ENCODE measurements at places on chromosomes 4 and X.

- DNase-seq, result no peak
Observed at GRCh38 chrX:130623518-130623917, 221.7 kb downstream of the RBMX2 start.

GRCh38 chrX:1502241-1502640 lies 34.7 kb downstream of the P2RY8 start:
- no peak for DNase-seq

DNA sequence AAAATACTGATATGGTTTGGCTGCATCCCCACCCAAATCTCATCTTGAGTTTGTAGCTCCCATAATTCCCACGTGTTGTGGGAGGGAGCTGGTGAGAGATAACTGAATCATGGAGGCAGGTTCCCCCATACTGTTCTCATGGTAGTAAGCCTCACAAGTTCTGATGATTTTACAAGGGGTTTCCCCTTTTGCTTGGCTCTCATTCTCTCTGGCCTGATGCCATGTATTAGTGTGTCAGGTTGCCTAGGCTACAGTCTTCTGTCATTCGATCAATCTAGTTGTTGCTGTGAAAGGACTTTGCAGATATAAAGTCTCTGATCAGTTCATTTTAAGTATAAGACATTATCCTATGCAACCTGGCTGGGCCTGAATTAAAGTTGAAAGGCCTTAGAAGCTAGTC lies 209.3 kb upstream of the MAOA start:
- DNase-seq, result no peak

DNA sequence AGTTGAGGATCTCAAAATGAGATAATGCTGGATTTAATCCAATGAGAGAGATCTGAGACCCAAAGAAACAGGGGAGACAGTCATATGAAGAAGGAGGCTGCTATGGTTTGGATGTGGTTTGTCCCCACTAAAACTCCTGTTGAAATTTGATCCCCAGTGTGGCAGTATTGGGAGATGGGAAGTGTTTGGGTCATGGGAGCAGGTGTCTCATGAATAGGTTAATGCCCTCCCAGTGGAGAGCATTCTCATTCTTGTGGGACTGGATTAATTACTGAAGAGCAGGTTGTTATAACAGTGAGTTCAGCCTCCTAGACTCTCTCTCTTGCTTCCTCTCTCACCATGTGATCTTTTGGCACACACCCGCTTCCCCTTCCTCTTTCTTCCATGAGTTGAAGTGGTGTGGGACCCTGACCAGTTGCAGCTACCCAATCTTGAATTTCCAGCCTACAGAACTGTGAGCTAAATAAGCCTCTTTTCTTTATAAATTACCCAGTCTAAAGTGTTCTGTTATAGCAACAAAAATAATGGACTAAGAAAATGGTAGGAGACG lies 70.3 kb downstream of the PPEF2 start:
- DNase-seq, result no peak

GRCh38 chr4:28558895-28559294 lies 1698.3 kb downstream of the STIM2 start:
- no peak for DNase-seq

DNA sequence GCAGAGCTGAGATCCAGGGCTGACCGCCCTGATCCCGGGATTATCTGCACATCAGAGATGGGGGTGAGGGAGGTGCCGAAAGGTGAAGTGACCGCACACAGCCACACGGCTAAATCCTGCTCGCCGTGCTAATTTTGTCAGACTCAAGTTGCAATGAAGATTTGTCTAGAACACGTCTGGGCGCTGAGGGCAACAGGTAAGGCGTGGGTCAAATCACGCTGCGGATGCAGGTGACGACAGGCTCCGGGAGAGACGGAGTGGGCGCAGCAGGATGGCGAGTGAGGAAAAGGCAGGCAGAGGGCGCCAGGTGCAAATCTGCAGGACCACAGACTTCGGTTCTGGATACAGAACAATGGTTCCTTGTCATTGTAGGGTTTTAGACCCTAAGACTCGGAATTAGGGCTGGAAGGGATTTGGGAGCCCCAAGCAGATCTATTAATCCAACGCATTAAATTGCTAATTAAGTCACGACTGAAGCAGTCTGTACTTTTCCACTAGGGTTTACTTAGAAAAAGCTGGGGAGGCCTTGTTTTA lies 1.9 kb upstream of the TBC1D14 start:
- DNase-seq, result no peak

GRCh38 chr4:15702941-15703403 lies at the start of gene BST1:
BST1 (plus strand) TSS chr4:15703065; CDS start chr4:15703145, 80 bp downstream.
- DNase-seq, result no peak

DNA sequence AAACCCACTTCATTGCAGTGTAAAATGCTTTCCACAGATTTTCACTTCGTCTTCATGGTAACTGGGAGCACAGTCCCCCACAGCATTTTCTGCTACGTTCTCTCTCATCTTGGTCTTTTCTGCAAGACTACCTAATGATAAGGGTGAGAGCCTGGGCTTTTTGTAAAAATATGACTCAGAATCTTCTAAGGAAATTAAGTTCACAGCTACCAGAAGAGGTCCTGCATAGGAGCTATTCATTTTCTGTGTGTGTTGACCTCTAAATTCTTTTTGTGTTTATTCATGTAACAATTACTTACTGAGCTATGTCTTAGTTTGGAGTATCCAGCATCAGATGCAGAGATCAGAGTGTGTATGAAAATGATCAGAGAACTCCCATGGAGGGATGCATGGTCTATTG lies 192.2 kb downstream of the CPEB2 start:
- DNase-seq, result no peak

- DNase-seq, result no peak
Observed at GRCh38 chr4:70908993-70909556, 6.9 kb downstream of the MOB1B start.

GRCh38 chr4:19241895-19242294 lies 1009.8 kb upstream of the SLIT2 start:
- DNase-seq, result no peak

GRCh38 chr4:53676402-53676871 lies 85.2 kb upstream of the LNX1 start:
- no peak for DNase-seq

GRCh38 chr4:1675802-1676137 lies 8.3 kb downstream of the FAM53A start:
- DNase-seq, result no peak

DNA sequence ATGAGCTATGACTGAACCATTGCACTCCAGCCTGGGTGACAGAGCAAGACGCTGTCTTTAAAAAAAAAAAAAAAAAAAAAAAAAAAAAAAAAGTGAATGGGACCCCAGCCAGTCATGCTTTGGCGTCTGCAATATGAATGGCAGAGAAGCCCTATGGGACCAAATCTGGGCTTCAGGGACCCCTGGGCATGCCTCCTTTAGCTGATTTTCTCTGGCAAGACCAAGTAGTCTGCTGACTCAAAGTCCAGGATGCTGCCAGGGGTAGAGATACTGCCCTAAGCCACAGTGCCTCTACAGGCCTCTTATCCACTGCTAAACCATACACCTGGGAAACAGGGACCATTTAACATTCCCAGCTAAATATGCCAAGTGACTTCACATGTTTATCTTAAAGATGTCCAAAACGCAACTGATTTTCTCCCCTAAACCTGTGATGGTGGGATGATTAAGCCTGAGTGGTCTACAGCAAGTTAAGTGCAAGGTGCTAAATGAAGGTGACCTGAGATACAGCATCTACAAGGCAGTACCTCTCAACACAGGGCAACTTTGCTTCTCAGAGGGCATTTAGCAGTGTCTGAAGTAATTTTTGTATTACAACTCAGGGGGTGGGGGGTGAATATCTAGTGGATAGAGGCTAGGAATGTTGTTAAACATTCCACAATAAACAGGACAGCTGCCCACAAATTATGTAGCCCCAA lies 5.8 kb downstream of the RPS4X start:
- DNase-seq, result no peak

GRCh38 chr4:98544141-98544817 lies 114.1 kb downstream of the TSPAN5 start:
- DNase-seq, result no peak

GRCh38 chrX:139720979-139721378 lies 13.0 kb upstream of the MCF2 start:
- no peak for DNase-seq

- DNase-seq, result no peak
Observed at GRCh38 chr4:28360681-28361080, 1500.0 kb downstream of the STIM2 start.

GRCh38 chrX:3545901-3546300 lies 167.5 kb downstream of the PRKX start:
- DNase-seq, result no peak

- no peak for DNase-seq
Observed at GRCh38 chr4:68132342-68132741, 2.7 kb upstream of the TMPRSS11F start.

DNA sequence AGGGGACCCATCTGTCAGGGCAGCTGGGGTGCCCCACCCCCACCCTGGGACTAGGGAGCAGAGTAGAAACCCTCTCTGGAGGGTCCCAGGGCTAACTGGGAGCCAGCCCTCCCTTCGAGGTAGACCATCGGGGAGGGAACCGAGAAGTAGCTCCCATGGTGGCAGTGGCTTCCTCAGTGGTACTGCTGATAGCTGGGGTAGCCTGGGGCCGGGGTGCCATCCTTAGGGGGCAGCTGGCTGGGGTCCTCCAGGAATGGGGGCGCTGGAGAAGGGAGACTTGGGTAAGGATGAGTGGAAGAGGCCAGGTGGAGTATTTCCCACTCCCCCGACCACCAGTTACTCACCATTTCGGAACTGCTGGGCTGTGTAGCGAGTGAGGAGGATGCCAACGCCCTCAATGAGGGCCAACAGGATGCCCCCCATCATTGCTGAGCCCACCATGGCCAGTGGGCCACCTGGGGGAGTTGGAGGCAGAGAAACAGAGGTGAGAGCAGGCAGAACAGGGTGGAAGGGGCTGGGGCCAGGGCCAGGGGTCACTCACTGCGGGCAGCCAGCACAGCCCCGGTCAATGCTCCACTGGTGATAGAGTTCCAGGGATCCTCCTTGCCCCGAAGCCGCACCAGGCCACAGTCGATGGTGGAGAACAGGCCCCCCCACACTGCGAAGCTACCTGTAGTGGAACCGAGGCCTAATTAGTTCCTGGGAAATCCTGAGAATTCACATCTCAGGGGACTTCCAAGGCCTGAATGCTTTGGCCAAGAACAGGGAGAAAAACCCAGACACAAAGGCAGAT lies 3.8 kb downstream of the TIMM17B start:
- DNase-seq, result no peak

DNA sequence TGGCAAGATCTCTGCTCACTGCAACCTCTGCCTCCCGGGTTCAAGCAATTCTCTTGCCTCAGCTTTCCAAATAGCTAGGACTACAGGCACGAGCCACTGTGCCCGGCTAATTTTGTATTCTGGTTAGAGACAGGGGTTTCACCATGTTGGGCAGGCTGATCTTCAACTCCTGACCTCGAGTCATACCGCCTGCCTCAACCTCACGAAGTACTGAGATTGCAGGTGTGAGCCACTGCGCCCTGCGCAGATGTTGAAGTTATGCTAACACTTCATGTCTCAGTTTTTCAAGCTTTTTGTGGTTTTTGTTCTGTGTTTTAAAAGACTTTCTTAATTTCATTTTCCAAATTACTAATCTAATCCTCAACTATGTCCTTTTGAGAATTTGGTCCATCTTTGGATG lies 154.4 kb upstream of the TLL1 start:
- DNase-seq, result no peak

- DNase-seq, result peak; percentile 61
Observed at GRCh38 chr4:95124906-95125504, 367.2 kb downstream of the BMPR1B start.

DNA sequence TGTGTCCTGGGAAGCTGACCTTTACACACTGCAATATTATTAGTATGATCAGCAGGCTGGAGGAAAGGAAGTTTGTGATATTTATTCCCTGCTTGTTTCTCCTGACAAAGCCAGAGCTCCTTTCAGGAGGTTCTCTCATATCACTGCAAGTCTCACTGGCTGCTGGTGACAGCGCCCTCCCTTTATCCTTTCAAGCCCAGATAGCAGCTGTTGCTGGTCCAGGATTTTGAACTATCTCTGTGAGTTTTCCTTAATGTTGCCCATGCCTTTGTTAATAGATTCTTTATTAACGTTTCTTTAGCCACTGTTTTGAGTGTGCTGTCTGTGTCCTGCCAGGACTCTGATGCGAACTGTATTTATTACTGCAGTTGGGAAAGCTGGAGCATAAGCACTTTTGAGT lies 518.7 kb downstream of the C4orf33 start:
- no peak for DNase-seq

- no peak for DNase-seq
Observed at GRCh38 chr4:99202536-99202935, 16.5 kb downstream of the ADH6 start.

GRCh38 chr4:55834086-55834795 lies 14.7 kb downstream of the EXOC1L start:
- no peak for DNase-seq

- DNase-seq, result peak; percentile 69
Observed at GRCh38 chr4:41143311-41144039, 70.9 kb downstream of the APBB2 start.

GRCh38 chrX:113675278-113675677 lies 834.6 kb upstream of the AMOT start:
- DNase-seq, result no peak
